Right ventricle myocardium superior (tissue), 1 donor: ENCODE measurements at places on chromosomes 12 and 14. TPM values are rescaled to one million over a fixed set of nuclear protein-coding genes. Genes with fewer than 3 reads are reported as not detected.
A peak's percentile ranks its signal among the peaks of the same experiment; 100 is the strongest.

DNA sequence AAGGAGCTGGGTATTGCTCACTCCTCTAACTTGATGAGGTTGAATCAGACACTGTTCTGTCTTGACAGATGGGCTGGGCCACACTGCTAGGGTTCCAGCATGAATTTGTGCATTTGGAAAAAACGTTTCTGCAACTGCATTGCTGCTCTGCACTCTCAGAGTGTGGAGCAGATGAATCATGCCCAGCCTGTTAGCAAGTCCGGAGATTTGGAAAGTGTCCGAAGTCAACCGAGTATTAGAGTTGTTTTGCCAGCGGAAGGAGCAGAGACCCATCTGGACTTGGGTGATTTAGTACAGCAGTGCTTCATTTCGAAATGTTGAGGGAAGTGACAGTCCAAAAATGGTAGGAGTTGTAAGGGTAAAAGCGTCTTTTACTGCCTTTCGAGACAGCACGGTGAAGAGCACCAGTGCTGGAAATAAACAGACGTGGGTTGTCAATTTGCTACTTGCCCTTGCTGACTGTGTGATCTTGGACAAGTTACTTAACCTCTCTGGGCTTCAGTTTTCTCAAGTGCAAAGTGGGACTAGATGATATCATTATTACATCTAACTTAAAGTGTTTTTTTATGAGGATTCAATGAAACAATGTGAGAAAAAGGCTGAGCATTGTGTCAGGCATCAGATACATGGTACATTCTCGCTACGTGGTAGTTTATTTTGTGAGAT lies 139.5 kb downstream of the CHST11 start:
- DNase-seq = no peak

- no peak for DNase-seq
These were observed 238.4 kb upstream of the CCDC196 start for GRCh38 chr14:66247662-66248193.

DNA sequence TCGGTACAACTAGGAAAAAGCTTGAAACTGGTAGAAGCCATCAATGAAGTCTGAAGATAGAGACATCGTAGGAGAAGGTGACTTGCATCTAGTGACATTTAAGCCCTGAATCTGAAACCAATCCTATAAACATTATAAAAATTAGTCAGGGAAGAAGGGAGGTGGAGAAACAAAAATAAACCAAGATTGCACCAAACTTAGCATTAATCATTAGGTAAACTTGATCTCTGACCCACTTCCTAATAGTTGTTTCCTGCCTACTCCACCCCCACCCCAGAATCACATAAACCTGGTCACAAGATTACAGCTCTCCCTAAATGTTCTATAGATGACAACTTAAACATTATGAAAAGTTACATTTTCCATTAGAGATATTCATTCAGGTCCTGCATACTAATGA lies 40.4 kb downstream of the TSPAN19 start:
- no peak for DNase-seq

- peak; percentile 76 for DNase-seq
These were observed 8.1 kb upstream of the PPP1R1A start for GRCh38 chr12:54596526-54596946.

DNA sequence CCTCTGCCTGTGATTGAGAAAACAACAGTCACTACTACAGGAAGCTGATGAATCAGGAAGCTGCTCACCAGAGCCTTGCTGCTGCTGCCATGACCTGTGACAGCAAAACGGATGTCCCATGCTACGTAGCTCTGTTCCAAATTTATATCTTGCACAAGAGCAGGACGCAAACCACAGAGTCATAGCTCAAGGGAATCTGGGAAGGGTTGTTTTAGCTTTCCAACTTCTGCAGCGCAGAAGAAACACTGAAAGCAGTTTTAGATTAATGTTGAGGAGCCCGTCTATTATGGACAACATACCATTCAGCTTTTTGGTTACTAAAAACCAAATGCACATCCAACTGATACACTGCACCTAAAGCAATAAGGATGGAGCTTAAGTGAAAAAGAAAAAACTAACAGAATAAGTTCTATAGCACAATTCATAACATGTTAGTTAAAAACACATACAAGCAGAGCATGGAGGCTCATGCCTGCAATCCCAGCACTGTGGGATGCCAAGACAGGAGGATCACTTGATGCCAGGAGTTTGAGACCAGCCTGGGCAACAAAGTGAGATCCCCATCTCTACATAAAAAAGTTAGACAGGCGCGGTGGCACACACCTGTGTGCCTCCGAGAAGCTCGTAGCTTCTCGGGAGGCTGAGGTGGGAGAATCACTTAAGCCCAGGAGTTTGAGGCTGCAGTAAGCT lies 1.7 kb upstream of the ANKRD33 start:
- peak; percentile 76 for DNase-seq

The DIO2 gene
- total RNA-seq = 2.8 TPM

- DNase-seq = no peak
These were observed 563 bp upstream of the STXBP6 start for GRCh38 chr14:25050269-25051150.

GRCh38 chr12:53102883-53103807 lies at the start of gene SOAT2:
SOAT2 (plus strand) TSS chr12:53103486; CDS start chr12:53103578, 92 bp downstream.
- DNase-seq = no peak

- no peak for DNase-seq
These were observed 23.4 kb upstream of the GLIPR1 start for GRCh38 chr12:75457191-75457590.

DNA sequence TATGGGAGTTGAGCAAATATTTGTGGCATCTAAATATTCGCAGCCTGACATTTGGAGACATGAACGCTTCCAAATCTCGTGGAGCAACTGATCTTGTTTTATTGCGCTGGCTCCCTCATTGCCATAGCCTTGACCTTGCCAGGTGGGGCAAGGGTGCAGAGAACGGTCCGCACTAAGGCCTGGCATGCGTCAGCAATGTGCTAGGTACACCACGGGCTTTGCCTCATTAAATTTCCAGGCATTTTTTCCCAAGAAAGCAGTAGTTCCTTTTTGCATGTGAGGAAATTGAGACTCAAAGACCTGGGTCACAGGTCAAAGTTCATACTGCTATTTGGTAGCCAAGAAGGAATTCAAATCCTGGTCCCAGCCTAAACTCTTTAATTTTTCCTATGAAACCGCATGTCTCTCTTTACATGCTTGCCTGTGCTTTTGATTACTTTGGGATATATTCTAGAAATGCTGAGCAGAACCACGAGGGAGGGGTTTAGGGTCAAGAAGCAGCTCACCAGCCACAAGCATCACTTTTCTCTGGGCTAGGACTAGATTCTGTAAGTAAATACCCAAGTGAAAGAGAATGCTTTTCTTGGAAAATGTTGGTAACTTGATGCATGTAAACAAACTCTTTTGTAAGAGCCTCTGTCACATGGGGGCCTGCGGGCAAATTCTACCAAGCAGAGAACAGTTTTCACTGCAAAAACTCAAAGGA lies 891.6 kb downstream of the VRK1 start:
- DNase-seq = no peak

DNA sequence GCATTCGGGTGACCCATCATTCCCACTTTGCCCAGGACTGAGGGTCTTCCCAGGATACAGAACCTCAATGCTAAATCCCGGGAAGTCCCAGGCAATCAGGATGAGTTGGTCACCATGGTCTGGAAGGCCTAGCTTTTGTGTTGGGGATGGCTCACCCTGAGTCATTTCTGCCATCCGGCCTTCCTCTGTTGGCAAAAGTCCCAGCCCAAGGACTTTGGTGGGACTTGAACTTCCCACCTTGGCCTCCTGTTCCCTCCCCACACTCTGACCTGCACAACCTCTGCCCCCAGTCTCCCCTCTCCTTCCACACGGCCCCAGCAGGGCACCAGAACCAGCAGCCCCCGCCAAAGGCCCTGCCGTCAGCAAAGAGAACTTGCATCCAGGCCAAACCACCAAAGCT lies 24.6 kb upstream of the NCOR2 start:
- DNase-seq = no peak

The EIF2S3B gene
- total RNA-seq = 0.35 TPM

The E2F7 gene
- 0.08 TPM for total RNA-seq

DNA sequence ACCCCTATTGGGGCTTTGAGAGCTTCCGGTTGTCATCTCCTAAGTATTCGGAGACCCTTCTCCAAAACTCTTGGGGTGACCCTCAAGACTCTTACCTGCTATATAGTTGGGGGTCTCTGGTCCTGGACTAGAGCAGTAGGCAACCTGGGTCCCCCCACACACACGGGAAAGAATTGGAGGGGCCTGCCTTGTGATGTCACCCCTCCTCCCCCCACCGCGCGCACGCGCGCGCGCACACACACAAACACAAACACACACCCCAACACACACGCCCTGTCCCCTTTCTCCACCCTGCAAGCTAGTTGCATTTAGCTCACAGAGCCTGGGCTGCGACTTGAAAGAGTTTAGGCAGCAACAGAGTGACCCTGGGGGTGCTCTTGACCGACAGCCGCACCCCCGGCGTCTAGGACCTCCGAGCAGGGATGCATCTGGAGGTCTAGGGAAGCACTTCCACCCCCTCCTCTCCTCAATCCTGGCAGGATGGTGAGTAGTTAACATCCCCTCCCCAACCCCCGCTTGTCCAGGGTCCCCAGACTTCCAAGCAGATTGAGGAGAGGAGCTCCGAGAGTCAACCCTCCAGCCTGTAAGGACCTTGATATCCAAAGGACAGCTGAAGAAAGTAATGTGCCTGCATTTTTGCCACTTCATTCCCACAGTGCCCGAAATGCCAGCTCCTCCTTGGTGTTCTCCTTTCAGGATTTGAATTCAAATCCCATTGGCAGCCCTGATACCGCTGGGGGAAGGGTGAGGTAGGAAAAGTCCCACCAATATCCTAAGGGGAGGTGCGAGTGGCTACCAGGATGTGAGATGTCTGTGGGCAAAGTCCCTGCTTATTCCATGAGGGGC lies 1.4 kb upstream of the DNAJC14 start:
- peak; percentile 88 for DNase-seq

DNA sequence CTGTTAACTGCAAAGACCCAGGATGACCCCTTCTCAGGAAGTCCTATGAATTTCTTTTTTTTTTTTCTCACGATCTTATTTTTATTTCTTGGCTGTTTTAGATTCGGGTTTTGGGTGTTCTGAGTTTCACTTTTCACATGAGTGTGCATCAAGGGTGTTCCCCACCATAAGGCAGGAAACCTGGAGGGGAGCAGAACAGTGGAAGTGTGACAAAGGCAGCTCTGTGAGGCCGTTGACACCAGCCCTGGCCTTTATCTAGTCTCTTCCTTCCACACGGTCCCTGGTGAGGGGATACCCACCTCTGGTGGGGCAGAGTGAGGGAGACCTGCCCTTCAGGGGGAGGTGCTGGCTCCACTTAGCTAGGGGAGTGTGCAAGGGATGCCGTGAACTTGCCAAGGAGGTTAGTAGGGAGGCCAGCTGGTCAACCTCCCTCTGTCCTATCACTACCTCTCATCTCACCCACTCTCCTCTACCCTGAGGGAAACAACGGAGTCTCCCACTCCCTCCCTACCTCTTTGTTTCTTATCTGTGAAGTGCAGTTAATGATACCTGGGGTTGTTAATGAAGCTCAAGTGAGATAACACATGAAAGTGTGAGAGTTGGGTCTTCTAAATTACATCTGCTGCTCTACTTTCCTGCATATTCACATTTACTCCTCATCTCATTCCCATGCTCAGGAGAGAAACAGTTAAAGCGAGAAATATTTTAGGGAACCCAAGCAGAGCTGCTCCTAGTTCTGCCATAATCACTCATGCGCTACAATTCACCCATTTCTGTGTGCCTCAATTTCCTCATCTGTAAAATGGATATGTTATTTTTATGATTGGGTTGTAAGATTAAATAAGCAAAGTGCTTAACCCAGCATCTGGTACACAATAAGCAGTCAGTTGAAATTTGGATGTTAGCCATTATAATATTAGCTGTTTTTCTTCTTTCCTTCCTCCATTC lies 4.4 kb upstream of the GALNT6 start:
- DNase-seq = no peak

- DNase-seq = no peak
These were observed 18.6 kb upstream of the NTN4 start for GRCh38 chr12:95809000-95809680.

DNA sequence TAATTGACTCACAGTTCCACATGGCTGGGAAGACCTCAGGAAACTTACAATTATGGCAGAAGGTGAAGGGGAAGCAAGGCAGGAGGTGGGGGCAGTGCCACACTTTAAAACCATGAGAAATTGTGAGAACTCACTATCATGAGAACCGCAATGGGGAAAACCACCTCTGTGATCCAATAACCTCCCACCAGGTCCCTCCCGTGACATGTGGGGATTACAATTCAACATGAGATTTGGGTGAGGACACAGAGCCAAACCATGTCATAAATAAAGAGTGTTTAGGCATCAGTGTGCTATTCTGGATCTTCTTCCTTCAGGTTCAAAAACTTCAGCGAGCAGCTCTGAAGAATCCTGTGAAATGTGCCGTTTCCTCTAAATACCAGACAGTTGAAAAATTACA lies 9.7 kb downstream of the DDX47 start:
- DNase-seq = no peak

The NGB gene
- not detected for total RNA-seq

DNA sequence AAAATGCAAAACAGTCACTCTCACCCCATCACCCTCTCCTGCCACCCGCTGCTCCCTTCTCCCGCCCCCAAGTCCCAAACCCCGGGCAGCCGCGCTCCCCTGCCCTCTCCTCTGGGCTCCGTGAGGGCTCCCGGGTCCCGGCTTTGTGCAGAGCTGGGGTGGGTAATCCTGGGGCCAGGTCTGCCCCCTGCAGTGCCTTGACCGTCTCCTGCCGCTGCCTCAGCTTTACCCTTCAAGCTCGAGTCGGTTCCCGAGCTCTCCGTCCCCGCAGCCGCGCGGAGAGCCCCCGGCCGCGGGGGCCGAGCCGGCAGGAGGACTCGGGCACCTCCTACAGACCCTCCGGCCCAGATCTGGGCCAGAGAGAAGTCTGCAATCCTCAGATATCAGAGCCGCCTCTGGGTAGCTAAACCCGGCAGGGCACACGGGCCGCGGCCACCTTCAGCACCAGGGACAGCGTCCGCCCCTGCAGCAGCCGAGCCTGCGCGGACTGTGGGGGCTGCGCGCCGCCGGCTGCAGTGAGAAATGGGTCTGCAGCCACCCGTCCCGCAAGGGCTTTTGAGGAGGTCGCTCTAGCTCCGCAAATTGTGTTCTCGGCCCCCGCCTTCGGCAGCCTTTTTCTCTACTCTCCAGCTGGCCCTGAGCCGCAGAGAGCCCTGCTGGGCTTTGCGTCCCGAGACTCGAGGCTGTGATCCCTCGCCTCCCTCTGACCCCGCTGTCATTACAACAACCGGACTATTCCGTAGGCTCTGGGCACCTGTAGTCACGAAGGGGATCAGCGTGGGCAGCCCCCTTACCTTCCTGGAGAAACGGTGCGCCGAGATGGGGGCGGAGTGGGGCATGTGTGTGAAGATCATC lies 1.2 kb downstream of the PRMT8 start:
- peak; percentile 66 for DNase-seq

- DNase-seq = no peak
These were observed 254.0 kb upstream of the USP15 start for GRCh38 chr12:62006076-62006732.

The KRT7 gene
- 0.59 TPM for total RNA-seq
